ENCODE measurements at places on chromosomes 3 and 15.

DNA sequence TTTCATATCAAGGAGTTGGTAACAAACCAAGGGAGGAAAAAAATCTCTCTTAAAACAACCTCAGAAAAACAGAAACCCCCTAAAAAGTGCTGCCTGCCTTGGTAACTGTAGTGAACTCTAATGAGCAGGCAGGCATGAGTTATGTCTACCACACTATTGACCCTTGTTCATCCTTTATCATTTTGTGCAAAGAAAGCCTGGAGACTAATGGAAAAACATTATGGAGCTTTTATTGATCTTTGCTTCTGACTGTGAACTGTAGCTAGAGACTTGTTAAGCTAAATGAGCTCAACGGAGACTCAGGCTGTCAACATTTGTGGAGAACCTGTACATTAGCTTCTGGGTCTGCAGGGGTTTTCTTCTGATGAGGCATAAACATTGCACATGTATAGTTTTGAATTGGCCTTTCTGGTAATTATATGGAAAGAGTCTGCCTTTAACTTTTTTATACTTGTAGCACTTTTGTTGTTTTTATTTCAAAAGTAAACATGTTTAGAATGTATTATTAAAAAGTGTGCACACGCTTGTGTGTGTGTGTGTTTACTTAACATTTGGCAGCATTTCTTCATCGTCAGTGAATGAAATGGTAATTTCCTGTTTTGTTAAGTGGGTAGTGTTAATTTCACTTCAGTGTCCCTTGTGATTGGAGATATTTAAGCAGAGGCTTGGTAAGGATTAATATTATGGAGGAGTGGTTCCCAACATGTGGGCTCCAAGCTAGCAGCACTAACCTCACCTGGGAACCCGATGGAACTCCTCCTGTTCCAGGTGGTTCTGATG is 15.9 kb upstream of the SPTSSB start:
- no peak for DNase-seq

GRCh38 chr15:97078591-97078990 is 748.1 kb downstream of the NR2F2 start:
- DNase-seq: no peak

DNA sequence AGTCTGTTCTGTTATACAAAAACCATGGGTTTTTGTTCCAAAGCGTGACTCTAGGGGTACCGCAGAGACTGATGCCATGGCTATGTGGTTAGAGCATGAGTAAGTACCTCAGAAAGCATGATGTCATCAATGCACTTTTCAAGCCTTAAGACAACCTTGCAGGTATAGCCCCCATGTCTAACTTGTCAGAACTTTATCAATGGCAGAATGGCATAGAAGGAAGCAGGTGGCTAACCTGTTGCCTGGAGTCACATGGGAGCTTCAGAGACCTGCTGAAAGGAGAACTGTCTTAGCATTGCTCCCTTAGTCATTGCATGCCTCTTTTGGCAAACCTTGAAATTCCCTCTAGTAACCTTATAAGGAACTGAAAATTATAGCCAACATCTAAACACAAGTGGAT is 52.5 kb downstream of the EOMES start:
- no peak for DNase-seq

DNA sequence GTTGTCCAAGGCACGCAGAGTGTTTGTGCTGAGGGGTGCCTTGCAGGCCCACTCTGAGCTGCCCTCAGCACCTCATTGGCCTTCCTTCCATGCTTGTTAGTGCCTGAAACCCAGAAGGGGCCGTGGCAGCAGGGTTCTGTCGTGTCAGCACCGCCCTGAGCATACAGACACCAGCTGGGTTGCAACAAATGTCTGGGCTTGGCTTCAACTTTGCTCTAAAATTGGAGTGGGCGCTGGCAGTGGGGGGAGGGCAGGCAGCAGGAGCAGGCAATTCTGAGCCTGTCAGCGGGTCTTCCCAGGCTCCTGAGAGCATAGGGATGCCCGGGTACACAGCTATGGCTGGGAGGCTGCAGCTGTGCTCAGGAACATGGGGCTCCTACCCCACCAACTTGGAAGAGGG is 464.3 kb downstream of the EPHA3 start:
- DNase-seq: no peak

- no peak for DNase-seq
Observed at GRCh38 chr3:33237439-33237838, 18.8 kb upstream of the SUSD5 start.

DNA sequence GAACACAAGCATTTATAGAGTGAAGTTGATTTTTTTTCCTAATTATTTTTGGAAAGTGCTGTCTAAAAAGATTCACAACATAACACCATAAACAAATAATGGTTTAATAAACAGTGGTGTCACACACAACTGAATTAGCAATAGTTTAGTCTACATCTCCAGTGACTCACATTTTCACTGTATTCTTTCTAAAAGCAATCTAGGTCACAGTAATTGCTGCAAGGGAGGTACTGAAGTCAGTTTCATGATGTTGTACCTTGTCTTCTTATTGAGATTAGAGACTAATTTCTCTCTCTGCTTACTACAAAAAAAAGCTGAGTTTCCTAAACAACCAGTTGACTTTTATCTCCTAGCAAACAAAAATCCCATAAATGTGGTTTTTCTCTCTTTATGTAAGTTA is 29.6 kb downstream of the PLSCR4 start:
- no peak for DNase-seq

GRCh38 chr15:39213385-39213840 is 367.5 kb upstream of the THBS1 start:
- no peak for DNase-seq

GRCh38 chr3:72345980-72346379 is 502.3 kb downstream of the SHQ1 start:
- DNase-seq: no peak

GRCh38 chr3:162984746-162985145 is 1488.1 kb downstream of the OTOL1 start:
- DNase-seq: no peak

GRCh38 chr3:155611456-155611855 is 133.4 kb downstream of the PLCH1 start:
- no peak for DNase-seq

DNA sequence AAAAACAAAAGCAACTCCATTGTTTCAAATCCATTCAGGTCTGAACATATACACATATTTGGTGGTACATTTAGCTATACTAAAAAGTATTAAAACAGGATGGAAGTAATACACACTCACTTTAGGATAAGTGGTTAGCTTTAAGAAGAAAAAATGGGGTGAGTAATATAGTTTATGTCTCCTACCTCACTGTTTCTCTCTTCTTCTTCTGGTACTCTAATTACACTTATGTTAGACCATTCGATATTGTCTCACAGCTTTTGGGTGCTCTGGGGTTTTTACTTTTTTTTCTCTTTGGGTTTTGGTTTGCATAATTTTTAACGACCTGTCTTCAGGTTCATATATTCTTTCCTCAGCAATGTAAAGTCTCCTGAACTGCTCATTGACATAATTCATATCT is 75.4 kb upstream of the AKAP13 start:
- DNase-seq: no peak

DNA sequence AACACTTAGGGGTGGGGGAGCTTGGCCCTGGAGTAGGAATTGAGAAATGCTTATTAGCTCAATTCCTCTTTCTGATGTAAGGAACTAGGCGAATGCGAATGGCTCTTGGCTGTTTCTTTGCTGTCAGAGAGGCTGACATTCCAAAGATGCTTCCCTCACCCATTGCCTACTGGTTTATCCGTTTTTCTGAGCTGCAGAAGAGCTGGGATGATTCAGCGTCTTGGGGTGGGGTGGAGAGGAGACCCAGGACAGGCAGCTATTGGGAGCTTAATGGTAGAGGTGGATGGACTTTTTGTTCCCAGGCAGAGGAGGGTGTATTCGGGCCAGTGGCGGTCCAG is 9.8 kb downstream of the PLEKHO2 start:
- no peak for DNase-seq

- DNase-seq: no peak
Observed at GRCh38 chr3:96007650-96008195, 806.7 kb upstream of the EPHA6 start.

All from stimulated activated CD8-positive, alpha-beta memory T cell treated with anti-CD3 and anti-CD28 coated beads, Interleukin-4, amount 100 ng/mL, for 1 hour (primary cell).